ENCODE measurements at places on chromosomes 11 and 22.

GRCh38 chr11:12705874-12706273, 31.7 kb downstream of the TEAD1 start:
- no peak for DNase-seq

DNA sequence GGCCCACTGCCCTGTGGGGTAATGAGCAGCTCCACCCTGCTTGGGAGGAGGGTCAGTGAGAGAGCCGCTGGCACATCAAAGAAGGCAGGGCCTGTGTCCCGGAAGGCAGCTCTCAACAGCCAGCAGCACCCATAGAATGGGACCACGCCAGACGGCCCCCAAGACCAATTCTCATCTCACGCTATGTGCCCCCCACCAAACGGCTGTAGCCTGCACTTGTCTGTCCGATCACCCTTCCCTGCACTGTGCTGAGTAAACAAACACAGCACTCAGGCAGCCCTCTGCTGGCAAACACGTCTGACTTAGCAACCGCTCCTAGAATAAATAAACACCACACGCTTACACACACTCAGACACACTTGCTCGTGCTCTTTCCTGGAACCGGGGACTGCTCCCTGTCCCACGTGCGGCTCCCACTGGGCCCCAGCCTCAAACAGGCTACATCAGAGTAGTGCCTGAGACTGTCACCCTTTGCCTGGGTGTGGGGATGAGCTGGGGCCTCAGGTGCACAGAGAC, 53.2 kb upstream of the CDON start:
- no peak for DNase-seq

GRCh38 chr11:62124186-62125113, 639 bp downstream of the INCENP start:
- DNase-seq: no peak

DNA sequence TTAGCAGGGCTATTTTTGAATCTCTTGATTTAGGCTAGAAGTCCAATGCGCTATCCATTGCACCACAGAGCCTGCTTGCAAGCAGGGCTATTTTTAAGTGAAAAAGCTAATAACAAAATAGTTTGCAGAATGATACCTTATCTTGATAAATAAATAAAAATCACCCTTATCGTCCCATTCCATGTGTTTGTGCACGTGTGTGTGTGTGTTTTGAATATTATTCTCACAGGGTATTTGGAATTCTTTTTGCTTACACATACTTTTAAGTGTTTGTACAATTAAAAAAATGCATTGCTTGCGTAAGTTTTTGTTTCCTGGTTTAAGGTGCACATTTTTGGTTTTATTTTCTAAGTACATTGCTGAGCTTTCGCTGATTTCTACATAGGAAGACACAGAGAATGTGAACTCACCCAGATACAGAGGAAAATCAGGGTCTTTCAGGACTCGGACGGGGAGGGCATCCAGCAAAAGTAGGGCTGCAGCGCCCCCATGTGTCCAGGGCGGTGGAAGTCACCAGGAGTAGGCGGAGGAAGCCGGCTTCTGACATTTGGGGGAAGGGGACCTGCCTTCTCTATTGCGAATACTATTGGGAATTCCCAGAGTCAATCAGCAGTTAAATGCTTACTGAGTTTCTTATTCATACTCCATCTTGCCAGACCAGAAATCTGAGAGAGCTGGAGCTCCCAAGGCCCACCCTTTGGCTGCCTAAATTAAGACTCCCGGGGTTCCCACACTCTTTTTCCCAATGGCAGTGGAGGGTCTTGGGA, 27.3 kb downstream of the SLC1A2 start:
- DNase-seq: no peak

GRCh38 chr22:23243006-23243573, 62.8 kb downstream of the BCR start:
- DNase-seq: no peak

DNA sequence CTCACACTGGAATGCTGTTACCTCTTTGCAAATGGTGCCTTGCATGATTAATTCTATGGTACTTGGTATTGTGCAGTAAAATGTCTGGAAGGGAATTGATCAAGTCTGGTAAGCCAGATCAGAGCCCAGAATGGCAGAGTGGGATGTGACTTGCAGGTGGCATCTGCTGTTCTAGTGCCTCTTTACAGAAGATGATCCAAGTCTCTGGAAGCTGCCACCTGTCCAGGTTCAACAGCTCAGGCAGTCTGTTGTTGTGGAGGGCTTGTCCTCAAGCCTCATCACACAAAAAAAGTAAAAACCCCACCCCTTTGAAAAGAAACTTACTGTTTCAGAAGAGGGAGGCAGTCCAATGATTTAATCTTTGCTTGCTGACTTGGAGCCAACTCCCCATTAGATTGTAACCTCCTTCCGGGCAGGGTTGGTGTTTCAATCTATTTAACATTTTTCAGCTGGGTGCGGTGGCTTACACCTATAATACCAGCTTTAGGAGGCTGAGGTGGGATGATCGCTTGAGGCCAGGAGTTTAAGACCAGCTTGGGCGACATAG, 17.1 kb downstream of the ZNRF3 start:
- DNase-seq: no peak

DNA sequence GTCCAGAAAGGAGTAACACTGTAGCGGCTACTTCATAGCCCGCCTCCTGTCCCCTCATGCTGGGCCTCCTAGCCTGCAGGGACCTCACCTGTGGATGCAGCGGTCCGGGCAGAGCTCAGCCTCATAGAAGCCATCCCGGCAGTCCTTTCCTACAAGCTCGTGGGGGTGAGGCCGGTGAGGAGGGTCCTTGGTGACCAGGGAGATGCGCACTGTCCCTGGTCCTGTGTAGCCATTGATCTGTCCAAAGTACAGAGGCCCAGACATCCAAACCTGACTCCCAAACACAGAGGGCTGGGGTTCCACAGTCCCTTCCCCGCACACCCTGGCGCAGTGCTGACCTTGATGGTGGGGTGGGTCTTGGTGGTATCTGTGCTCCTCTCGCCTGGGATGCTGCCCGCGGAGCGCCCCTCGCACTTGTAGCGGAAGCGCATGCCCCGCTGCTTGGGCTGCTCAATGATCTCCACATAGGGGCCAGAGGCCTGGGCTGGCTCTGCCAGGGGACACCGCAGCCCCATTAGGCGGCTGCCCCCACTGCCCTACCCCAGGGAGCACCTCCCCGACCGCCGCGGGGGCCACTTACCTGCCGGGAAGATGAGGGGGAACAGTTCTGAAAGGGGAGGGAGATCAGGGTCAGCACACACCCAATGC, 993 bp downstream of the RELA start:
- no peak for DNase-seq

GRCh38 chr22:42990131-42990838, 24.7 kb downstream of the PACSIN2 start:
- DNase-seq: no peak

GRCh38 chr11:100895449-100895848, 208.4 kb downstream of the ARHGAP42 start:
- DNase-seq: no peak

DNA sequence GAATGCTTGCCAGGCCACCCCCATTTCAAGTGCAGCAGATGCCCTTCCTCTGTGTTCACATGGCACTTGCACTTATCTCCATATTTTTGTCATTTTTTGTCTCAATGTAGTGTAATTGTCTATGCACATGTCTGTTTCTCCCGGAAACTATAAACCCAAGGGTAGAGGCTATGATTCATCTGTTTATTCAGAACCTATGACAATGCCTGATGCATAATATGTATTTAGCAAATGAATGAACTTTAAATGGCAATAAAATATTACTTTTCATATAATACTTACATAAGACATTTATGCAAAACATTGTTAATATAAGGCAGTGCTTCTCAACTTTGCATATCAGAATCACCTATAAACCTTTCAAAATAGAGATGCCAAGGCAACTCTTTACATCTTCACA, 6.7 kb downstream of the PAK1 start:
- DNase-seq: no peak

GRCh38 chr11:73468590-73469161, 92.5 kb downstream of the RELT start:
- no peak for DNase-seq

- DNase-seq: no peak
Observed at GRCh38 chr11:17771415-17771814, 36.8 kb downstream of the KCNC1 start.

DNA sequence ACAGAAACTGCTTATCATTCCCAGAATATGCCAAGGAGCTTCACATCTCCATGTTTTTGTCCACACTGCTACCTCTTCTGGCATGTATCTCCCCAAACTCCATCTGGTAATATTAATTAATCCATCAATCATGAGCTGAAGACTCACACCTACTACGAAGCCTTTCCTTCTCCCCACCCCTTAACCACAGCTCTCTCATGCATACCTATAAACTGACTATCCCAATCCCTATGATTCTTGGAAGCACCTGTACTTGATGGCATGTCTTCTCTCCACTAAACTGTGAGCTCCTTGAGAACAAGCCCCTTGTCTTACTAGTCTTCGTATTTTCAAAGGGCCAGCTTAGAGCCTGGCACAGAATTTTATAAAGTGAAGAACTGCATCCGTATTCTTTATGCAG, 47.3 kb downstream of the RELT start:
- DNase-seq: no peak

DNA sequence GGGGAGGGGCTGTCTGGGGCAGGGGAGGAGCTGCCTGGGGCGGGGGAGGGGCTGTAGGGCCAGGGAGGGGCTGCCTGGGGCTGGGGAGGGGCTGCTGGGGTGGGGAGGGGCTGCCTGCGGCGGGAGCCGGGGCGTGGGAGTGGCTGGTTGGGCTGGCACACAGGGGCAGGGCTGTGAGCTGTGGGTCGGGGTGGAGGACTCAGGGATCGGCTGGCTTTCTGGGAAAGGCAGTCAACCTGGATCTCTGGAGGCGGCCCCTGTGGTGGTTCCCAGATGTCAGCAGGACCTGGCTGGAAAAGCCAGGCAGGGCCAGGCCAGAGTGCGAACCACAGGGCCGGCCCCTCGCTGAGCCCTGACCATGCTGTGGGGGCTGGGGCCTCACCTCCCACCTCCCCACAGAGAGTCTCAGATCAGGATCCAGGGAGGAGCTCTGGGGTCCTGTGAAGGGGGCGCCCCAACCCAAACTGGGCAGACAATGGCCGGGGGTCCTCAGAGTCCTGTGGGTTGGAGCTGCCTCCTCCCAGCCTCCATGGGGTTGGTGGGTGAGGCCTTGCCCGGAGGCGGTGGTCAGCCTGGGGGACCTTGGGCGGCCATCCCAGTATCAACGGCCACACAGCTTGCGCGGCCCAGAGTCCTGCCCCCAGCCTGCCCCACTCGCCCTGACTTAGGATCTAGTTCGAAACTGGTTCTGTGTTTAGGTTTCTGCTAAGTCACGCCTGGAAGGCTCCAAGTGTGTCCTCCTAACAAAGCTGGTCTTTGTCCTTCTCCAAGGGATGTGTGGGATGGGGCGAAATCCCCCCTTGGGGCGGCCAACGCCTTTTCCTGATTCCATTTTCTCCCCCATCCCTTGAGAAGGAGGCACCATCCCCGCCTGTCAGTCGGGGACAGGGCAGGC, 1.9 kb downstream of the MUC5B start:
- no peak for DNase-seq

GRCh38 chr22:48185071-48186055, 1422.9 kb downstream of the TBC1D22A start:
- no peak for DNase-seq

DNA sequence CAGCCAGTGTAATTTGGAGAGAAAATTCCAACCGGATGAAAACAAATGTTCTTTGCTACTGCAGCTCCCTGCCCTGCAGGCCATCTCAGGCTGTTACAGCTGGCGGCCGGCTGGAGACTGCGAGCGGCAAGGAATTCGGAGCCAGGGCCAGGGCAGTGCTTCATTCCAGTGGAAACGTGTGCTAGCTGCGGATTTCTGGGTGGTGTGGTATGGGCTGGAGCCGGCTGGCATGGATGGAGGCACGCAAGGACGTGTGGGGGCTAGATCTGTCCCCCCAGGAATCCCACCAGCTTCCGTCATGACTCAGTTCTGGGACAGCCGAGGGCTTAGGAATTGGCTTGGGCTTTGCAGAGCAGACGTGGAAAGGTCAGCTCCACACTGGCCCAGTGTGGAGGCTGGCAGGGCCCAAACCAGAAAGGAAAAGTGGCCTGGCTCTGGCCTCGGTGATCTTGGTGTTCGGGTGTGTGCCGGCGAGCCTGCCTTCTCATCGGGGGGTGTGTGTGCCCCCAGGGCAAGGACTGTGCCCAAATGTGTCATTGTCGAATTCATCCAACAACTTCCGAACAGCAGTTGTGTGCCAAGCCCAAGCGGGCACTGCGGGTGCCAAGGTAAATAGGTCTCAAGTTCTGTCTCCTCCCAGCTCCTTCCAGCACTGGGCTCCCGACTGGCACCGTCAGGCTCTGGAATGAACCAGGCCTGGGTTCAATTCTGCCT, 48.1 kb upstream of the SHISAL1 start:
- no peak for DNase-seq

DNA sequence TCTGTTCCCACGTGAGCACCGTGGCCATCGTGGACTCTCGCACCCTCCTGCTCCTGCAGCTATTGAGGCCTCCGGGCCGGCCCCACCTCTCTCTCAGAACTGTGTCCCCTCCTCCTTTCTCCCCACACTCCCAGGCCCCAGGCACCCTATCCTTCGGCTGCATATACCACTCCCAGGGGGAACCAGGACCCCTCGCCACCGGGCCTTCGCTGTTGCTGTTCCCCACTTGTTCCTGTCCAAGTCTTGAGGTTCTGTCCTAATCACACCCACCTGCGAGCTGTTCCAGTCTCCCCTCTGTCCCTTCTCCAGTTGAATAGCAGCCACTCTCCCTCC, 43.0 kb upstream of the CDON start:
- DNase-seq: no peak

DNA sequence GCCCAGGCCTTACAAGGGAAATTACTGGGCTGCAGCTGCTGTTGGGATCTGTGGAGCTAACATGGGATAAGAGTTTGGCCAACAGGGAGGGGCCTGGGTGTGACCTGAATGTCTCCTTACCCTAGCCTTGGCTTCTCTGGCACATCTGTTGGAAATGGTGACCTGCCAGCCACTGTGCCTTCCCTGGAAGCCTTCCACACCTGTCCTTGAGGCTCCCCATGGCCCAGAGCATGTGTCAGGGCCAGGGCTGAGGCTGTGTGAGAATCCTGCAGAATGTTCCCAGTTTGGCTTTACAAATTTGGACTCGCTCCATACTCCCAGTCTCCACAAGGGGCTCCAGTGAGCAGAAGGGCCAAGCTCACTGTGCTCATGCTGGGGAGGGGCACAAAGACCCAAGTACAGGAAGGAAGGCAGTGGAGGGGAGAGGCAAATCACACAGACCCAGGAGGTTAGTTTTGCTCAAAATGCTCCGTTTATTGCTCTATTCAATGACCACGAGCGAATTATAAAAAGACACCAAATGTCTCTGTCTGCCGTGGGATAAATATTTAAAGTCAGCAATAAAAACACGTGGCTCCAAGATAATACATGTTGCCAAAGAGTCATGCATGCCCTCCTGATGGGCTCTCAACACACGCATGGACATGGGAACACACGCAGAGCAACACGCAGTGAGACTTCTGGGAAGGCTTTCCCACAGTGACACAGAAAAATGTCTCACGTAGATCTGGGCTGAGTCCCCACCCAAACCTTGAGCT, 1.7 kb upstream of the IGSF22 start:
- no peak for DNase-seq

GRCh38 chr22:46856661-46857060, 94.2 kb downstream of the TBC1D22A start:
- no peak for DNase-seq
